ENCODE measurements at places on chromosomes 7 and 10.
A peak's percentile ranks its signal among the peaks of the same experiment; 100 is the strongest.

DNA sequence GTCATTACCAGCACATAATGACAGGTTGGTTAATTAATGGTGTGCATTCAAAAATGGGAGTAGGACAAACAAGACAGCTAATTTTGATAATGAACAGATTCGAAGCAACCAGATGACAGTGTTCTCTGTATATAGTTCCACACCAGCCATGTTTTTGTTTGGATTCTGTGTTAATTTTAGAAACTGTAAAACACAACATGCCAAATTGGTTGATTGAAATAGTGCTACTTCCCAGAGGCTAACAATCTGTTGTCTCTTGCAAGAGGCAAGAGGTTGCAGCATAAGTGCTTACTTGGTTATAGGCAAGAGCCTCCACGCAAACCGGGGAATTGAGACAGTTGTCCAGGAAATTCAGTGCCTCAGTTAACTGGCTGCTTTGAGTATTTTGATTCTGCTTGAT lies 170.2 kb upstream of the HABP2 start:
- no peak for DNase-seq

DNA sequence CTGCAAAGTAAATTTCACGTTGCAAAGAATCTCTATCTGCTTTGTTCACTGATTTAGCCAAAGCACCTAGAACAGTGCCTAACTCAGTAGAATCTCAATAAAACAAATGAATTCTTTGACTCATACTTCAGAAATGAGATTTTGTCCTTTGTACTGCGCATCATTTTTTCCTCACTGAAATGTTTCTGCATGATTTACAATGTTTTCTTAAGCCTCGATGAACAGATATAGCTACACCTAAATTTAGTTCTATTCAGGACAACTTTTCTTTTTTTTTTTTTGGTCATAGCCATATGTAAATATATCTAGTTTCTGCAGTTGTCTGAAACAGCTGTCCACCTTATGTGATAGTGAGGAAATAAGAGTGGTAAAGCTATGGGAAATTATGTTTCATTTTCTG lies 15.3 kb downstream of the GNAT3 start:
- no peak for DNase-seq

DNA sequence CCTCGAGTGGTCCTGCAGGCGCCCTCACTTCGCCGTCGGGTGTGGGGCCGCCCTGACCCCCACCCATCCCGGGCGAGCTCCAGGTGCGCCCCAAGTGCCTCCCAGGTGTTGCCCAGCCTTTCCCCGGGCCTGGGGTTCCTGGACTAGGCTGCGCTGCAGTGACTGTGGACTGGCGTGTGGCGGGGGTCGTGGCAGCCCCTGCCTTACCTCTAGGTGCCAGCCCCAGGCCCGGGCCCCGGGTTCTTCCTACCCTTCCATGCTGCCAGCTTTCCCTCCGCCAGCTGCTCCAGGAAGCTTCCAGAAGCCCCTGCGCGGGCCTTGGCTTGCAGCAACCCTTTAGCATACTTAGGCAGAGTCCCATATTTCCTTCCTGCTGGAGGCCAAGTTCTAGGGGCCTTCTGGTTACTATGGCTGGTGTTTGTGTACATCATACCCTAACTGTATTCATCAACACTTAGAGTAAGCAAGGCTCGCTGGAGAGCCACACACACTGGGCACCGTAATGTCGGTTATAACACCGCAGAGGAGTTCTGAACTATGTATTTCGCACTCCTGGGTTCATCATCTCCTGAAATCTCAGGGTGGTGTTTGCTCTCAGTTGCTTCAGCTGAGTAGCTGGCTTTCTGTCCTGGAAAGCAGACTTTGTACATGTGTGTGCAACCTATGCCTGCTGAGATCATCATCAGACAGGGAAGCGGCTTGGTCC lies 471 bp downstream of the MGMT start:
- no peak for DNase-seq

DNA sequence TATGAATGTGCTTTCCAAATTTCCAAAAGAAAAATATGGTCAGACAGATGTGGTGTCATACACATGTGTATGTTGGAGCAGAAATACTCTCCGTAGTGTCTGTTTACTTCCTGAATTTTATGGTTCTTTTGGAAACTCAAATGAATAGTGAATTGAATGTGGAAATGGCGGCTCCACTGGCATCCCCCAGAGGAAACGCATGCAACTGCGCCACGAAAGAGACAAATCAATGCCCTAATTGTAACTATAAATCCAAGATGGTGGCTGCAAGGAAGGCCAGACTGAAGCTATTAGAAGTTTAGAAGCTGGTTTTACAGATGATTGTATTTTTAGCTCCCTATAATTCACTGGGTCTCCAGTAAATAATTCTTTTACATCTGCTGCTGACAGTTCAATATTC lies 246.7 kb downstream of the FGFR2 start:
- DNase-seq: no peak

- no peak for DNase-seq
These were observed 72.9 kb upstream of the ZNF804B start for GRCh38 chr7:88686468-88687229.

GRCh38 chr10:86061278-86062197 lies 305.1 kb downstream of the GRID1 start:
- DNase-seq: no peak

GRCh38 chr7:94431176-94431575 lies 36.5 kb downstream of the COL1A2 start:
- no peak for DNase-seq

- DNase-seq: no peak
These were observed 18.0 kb downstream of the RBAK start for GRCh38 chr7:5063698-5064097.

GRCh38 chr7:55060636-55061022 lies 41.8 kb downstream of the EGFR start:
- DNase-seq: no peak

DNA sequence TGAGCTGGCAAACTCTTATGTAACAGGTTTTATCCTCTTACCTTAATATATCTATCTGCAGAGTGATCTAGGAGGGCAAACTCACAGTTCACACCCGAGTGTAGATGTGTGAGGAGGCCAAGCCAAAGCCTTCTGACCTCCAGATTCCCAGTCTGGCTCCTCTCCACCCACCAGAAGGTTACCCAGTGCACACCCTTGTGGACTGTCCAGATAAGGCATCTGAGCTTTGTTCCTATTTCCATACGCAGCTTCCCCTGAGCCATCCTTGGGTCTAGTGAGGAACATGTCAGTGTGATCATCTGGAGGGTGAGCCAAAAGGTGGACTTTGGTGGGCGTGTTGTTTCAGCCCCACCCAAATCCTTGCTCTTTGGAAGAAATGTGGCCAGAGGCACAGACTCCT lies 203.0 kb upstream of the MEOX2 start:
- no peak for DNase-seq

DNA sequence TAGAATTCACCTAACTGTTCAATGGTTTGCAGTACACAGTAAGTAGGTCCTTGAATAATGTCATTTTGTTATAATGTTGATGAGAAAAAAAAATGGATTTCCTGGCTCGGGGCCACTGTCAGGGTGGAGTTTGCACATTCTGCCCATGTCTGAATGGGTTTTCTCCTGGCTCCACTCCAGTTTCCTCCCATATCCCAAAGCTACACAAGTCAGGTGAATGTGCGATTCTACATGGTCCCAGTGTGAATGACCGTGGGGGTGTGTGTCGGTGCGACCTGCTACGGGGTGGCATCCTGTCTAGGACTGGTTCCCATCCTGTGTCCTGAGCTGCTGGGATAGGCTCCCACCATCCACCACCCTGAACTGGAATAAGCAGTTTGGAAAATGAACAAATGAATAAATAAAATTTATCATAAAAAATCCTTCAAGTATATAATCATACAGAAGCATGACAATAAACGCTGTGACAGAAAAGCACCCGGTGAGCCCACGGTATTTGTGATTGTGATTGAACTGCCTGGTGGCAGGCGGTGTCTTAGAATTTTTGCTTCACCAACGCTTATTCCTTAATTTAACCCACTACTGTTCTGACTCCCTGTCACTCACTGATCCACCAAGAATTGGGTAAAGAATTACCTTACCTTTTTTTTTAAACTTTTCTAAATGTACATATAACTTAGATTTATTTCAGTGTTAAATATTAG lies 114.1 kb downstream of the ICA1 start:
- DNase-seq: no peak

DNA sequence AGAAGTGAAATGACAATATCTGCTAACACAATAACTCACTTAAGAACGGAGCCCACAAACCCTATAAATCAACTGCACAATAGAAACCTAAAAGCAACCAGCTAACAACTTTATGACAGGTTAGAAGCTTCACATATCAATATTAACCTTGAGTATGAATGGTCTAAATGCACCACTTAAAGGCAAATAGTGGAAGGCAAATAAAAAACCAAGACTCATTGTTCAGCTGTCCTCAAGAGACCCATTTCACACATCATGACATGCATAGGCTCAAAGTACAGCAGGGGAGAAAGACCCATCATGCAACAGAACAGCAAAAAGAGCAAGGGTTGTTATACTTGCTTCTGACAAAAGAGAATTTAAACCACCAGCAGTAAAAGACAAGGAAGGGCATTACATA lies 46.8 kb downstream of the CDC14C start:
- no peak for DNase-seq

DNA sequence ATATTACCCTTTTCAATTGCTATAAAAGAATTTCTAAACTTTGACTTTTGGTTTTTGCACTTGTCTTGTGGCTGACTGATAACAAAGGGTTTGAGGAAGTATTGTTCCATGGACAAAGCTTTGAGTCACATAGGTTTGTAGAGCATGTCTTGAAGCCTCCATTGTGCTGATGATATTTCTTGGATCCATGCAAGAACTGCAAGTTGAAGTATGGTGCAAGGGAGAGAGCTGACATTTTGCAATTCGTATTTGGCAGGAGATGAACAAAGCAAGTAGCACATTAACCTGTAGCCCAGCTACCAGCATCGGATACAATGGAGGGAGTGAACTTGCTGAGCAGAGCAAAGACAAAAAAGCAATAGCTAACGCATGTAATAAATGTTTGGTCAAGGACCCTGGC lies 23.4 kb downstream of the MGAM2 start:
- DNase-seq: no peak

GRCh38 chr7:117279931-117280557 lies 42.8 kb downstream of the WNT2 start:
- DNase-seq: no peak

DNA sequence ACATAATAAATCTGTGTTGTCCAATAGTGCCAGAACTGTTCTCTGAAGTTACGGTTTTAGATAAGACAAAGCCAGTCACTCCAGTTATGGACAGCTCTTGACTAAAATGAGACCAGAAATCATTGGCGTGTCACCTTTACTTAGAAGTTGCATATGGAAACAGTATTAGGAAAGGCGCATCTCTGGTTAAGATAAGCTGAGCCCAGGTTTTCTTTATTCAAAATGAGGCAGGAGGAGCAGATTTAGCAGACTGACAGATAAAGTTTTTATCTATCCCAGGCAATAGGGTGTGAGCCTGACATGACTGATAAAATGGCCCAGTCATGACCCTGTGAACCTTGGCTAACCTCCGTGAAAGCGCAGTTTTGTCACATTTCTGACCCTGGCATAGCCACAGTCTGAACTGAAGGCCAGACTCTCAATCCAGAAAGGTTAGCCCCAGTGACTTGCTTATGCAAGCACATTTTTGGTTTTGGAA lies 4.2 kb downstream of the CYP26A1 start:
- DNase-seq: no peak

- no peak for DNase-seq
These were observed 13.6 kb upstream of the MICU1 start for GRCh38 chr10:72639441-72639873.

DNA sequence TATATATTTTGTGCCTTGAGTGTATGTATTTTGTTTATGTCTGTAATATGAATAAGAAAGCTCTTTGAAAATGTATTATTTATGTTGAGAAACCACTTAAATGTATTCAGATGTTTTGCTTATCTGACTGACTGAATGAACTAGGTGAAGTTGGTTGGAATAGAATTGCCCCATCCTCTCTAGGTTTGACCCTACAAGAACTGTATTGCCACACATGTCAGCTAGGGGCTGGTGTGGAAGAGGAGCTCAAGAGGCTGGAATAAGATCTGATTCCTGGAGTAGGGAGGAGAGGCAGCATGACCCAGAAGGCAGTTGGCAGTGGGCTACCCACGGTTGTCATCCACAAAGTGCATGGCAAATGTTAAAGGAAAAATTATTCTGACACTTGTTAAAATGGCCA lies 9.1 kb downstream of the SSMEM1 start:
- no peak for DNase-seq

- DNase-seq: no peak
These were observed 35.6 kb downstream of the TAF3 start for GRCh38 chr10:7853890-7854289.

DNA sequence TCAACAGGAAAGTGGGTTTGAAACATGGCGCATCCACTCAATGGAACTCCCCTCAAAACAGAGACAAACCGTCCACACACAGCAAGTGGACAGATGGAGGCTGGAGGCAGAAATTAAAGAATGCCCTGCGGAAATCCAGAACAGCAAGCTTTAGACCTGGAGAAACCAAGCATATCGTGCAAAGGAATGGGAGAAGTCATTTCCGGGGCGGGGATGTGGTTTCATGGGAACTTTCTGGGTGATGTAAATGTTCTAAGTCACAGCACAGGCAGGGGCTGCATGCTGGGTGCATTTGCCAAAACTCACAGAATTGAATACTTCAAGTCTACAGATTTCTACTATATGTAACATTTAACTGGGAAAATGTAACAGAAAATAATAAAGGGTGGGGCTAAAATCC lies 213.0 kb downstream of the PTPRN2 start:
- DNase-seq: no peak

- peak; percentile 27 for DNase-seq
These were observed 302.9 kb upstream of the PODXL start for GRCh38 chr7:131859147-131859821.

DNA sequence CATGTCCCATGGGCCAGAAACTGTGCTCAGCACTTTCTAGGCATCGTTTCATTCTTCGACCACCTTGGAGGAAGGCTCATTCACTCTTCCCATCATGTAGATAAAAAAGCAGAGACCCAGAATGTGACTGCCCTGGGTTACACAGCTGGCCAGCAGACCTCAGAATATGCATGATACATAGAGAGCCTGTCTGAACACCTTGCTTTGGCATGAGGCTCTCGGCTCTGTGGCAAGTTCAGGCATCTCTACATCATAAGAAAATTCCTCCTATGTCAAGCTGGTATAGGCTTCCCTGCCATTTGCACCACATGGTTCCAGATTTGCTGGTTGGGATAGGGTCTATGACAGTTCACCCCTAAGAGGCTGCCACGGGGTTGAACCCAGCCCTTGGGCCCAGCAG lies 134.1 kb downstream of the CDH23 start:
- DNase-seq: no peak

Data from CD4-positive, alpha-beta T cell treated with Interleukin-4 for 1 hour (primary cell).